ENCODE measurements at places on chromosomes 7 and 10. TPM values are rescaled to one million over a fixed set of nuclear protein-coding genes. Genes with fewer than 3 reads are reported as not detected.

DNA sequence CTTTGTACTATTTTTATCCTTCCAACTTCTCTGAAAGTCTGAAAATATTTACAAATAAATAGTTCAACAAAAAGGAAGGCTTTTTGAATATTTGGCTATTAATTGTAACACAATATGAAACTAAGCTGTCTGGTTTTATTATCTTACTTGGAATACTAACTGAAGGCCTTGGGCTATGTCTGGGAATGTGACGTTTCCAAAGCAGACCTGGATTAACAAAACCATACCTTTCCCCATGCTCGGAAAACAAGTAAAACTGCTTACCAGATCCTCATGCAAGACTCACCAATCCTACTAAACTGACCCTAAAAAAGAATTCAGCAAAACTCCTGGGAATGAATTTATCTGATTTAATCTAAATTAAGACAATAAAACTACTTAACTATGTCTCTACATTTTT, 116.4 kb downstream of the ATE1 start:
- DNase-seq: no peak

GRCh38 chr10:31033147-31033546, 1.5 kb upstream of the ZNF438 start:
- no peak for DNase-seq

- DNase-seq: no peak
Observed at GRCh38 chr7:122638459-122638858, 60.5 kb downstream of the RNF133 start.

DNA sequence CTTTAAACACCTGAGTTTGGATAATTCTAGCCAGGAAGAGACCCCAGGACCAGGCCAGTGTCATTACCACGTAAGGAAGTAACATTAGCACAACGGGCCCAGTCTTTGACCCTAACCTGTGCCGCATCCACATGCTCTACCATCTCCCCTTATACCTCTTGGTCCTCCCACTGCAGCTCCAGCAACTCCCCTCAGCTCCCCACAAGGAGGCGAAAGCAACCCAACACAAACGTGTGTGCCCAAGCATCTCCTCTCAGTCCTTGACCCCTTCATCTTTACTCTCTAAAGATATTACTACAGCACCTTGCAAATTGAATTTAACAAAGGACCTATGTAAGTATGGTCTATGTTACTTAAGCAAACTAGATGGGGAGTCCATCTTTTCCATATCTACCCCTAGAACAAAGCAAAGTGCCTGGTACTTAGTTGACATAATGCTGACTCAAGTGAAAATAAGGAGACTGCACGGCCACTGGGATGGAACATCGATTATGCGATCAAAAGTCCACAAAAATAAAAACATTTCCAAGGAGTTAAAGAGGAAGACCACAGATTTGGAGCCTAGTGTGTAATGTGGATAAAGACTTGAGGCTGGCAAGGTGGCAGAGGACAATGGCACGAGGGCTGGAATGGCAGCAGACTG, 147.7 kb downstream of the JAZF1 start:
- DNase-seq: no peak

DNA sequence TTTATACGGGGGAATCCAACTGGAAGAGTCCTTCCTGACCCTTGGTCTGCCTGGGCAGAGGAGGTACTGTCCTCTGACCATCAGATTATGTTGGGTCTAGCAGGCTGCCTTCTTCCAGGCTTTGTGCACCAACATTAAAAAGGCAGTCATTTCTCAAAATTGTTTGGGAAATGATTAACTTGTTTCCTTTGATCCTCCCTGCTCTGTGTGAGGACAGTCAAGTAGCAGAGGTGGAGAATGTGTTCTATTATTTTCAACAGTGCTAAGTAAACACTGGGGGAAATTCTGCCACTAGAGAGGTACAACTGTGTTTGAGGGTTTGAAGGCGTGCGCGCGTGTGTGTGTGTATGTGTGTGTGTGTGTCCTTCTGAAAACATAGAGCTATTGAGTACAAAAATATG, 20.6 kb downstream of the ACSL5 start:
- no peak for DNase-seq

DNA sequence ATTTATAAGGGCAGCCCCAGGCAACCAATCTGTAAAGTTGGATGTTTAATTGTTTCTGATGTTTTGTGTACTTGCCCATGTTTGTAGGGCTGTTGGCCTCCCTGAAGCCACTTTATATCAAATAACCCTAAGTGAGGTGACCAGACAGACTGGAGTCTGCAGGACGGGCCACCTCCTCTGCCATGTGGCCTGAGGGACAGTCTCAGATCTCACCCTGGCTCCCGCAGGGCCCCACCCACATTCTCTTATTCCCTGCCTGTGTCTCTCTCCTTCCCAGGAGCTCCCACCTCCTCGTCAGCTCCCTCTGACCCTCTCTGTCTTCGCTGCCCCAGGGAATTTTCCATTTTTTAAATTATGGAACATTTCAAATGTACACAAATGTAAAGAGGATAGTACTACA, 9.5 kb upstream of the C10orf71 start:
- no peak for DNase-seq

- DNase-seq: no peak
Observed at GRCh38 chr10:112352044-112352443, 21.9 kb upstream of the ACSL5 start.

DNA sequence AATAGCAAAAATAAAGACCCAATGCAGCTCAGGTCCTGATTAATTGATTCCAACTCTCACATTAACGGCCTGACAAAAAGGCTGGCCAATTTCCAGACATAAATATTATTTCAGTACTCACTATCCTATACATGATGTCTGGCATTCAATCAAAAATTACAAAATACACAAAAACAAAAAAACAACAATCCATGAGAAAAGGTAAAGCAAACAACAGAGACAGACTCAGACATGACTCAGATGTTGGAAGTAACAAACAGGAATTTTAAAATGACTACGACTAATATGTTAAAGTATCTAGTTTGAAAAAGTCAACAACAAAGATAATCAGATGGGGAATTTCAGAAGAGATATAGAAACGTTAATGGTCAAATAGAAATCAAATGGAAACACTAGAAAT, 152.8 kb downstream of the AMPH start:
- DNase-seq: no peak

- no peak for DNase-seq
Observed at GRCh38 chr7:7276161-7276560, 93.8 kb downstream of the C1GALT1 start.

GRCh38 chr7:127342596-127342995, 49.9 kb downstream of the ZNF800 start:
- DNase-seq: no peak

GRCh38 chr10:96645191-96645721, 58.4 kb upstream of the TM9SF3 start:
- DNase-seq: no peak

DNA sequence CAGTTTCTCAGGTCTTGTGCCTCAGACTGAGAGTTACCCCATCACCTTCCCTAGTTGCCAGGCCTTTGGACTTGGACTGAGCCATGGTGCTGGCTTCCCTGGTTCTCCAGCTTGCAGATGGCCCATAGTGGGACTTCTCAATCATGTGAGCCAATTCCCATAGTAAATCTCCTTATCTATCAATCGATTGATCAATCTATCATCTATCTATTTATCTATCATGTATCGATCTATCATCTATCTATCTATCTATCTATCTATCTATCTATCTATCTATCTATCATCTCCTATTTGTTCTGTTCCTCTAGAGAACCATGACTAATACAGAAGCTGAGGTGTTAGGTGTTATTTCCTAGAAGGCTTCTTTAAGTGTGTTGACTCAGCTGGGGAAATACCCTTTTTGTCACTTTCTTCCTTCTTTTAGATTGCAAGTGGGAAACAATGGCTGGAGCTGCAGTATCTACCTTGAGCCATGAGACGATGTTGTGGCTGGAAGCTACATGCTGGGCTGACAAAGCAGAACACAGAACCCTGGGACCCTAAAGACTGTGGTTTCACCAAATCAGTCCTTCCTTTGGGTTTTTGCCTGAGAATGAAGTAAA, 234.7 kb upstream of the GLI3 start:
- no peak for DNase-seq

- no peak for DNase-seq
Observed at GRCh38 chr10:85741626-85742300, 624.8 kb downstream of the GRID1 start.

DNA sequence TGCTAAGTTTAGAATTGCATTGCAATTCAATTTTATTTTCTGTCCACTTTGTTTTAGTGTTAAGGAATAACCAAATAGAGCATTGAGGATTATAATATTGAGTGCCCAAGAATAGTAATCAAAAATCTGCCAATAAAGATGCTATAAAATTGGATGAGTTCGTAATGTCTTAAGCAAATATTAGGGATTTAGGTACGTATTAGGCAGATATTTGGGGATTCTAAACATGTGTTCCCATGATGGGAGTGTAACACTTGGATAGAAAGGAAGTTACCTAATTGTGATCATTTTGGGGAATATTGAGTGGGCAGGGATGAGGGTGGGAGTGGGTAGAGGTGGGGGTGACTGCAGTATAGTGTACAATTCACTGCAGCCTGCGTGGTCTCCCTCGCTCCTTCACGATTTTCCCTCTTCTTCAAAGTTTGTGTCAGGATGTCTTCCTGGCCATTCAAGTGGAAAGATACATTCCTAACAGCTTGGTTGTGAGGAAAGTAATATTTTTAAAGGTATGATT, 1.3 kb upstream of the PRKG1 start:
- DNase-seq: no peak

DNA sequence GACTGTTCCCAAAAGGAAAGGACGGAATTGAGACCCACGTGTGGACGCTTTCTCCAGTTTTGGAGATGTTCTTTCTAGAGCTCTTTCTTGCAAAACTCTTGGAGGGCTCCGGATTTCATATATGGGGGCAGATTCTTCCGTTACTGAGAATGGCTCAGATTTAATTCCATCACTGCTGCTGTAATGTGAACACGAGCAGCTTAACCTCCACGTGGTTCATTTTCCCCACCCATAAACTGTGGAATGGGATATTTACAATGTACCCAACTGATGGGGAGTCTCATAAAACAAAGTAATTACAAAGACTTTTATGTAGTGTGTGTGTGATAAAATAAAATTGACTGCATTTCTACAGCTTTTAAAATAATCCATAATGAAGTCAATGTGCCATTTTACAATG, 15.1 kb upstream of the MSRB2 start:
- no peak for DNase-seq

DNA sequence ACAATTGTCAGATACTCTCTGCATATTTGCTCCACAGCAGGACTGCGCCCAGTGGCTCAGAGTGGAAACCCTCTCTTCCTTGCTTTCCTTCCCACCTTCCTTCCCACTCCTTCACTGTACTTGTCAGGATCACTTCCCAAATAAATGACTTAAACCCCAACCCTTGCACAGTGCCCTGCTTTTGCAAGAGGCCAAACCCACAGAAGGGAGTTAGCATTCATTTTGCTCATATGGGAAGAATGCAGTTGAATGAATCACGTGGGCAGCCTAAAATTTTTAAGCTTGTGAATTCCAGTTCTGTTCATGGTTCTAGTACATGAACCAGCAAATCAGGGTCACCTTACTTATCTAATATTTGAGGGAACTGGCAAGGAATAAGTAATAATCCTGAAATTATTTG, 47.7 kb upstream of the SFMBT2 start:
- no peak for DNase-seq

- DNase-seq: no peak
Observed at GRCh38 chr10:111954386-111954785, 229.2 kb downstream of the GPAM start.

DNA sequence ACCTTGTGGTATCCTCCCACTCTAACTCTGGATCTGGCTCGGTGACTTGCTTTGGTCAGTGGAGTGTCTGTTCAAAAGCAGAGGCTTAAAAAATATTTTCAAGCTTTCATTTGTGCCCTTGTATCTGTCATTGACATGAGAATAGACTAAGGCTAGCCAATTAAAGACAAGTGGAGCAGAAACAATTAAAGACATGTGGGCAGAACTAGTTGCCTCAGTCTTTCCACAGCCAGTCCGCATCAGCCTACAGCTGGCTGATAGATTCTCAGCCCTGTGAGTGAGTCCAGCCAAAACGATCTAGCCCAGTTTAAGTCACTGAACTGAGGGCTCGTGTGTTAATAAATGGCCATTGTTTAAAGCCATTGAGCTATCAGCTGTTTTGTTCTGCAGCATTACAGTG, 185.2 kb upstream of the DGKB start:
- DNase-seq: no peak

GRCh38 chr7:32453341-32454011, 36.7 kb downstream of the LSM5 start:
- no peak for DNase-seq

DNA sequence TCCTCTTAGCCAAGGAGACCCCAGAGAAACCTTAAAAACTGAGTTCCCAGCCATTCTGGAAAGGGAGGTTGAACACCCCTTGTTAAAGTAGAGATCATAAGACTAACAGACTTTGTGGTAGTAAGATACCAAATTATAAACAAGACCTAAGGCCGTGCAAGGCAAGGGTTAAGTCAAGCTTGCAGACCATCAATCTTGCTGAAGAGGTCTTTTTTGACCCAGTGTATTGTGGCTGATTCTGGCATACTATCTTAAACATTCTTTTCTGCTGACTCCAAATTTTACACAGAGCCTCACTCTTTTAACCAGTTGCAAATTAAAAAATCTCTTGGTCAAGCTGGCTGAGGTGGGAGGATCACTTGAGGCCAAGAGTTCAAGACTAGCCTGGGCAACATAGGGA, 1.2 kb upstream of the TBRG4 start:
- DNase-seq: no peak

DNA sequence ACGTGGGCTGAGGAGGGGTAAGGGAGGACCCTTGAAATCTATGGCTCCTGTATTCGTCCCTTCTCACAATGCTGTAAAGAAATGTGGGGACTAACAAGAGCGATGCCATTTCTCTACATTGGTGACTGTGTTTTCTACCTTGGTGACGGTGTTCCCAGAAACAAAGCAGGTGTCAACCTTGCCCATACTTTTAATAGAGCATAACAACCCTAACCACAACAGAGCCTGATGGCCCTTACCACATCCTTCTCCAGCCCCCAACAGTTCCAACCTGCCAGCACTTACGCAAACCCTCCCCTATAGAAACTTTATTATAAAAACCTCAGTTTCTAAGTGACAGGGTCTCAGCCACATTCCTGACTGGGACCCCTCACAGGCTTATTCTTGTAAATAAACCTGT, 28.2 kb upstream of the ADCYAP1R1 start:
- DNase-seq: no peak

The GIMAP5 gene
- 3.7 TPM for total RNA-seq

The LAMB4 gene
- 0.47 TPM for total RNA-seq

The CH25H gene
- 0.78 TPM for total RNA-seq

The FEZF1 gene
- not detected for total RNA-seq

The SCIN gene
- 1.6 TPM for total RNA-seq

The ARMS2 gene
- not detected for total RNA-seq

The RRP12 gene
- 9.2 TPM for total RNA-seq

The ACTR1A gene
- total RNA-seq: 164 TPM

The CFTR gene
- 0.16 TPM for total RNA-seq

The DRGX gene
- total RNA-seq: not detected
